ENCODE measurements at places on chromosomes 1 and 21. TPM values are rescaled to one million over a fixed set of nuclear protein-coding genes. Genes with fewer than 3 reads are reported as not detected.

The KRTAP19-3 gene
- not detected for total RNA-seq

DNA sequence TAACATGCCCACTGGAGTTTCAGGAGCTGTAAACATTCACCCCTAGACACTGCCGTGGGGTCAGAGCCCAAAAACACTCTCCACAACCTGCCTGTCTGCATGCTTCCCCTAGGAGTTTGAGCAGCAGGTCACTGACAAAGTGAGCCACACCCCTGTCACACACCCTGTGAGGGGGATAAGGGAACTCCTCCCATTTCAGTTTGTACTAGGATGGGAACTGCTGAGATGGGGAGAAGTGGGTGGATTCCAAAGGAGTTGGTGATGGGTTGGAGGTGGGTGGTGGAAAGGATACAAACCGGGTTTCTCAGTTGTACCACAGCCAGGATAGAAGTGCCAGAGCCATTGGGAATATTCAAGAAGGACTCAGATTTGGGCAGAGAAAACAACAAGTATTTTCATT is 140.2 kb downstream of the MIS18A start:
- DNase-seq, result no peak
- H3K27me3 ChIP-seq, result no peaks in the 10 kb centered on the region
- no peak overlapping the region for H3K27ac ChIP-seq
- no peak overlapping the region for H3K4me3 ChIP-seq
- peaks cover 4% of the 10 kb centered on the region for H3K36me3 ChIP-seq

- H3K27me3 ChIP-seq, result no peaks in the 10 kb centered on the region
- no peak overlapping the region for H3K27ac ChIP-seq
- DNase-seq, result no peak
- peaks cover 19% of the 10 kb centered on the region for H3K4me1 ChIP-seq
- no peaks in the 10 kb centered on the region for H3K36me3 ChIP-seq
Measured at GRCh38 chr1:244160455-244161235, 109.6 kb downstream of the ZBTB18 start.

- H3K27ac ChIP-seq, result no peak overlapping the region
- no peaks in the 10 kb centered on the region for H3K27me3 ChIP-seq
- no peaks in the 10 kb centered on the region for H3K4me1 ChIP-seq
- no peak overlapping the region for H3K4me3 ChIP-seq
Measured at GRCh38 chr1:150931773-150932172, 5.6 kb downstream of the SETDB1 start.

GRCh38 chr1:85276215-85276977 is at the start of gene BCL10:
TSS of gene BCL10 (minus strand) at chr1:85276632. CDS start at chr1:85276352, 280 bp downstream.
- DNase-seq, result peak; percentile 99
- peaks cover 9% of the 10 kb centered on the region for H3K36me3 ChIP-seq
- H3K4me3 ChIP-seq, result peak within 1 kb of the TSS; percentile 86
- 0 out of 2 replicates have a peak, but pooled peaks cover 2% of the 10 kb centered on the region for H3K4me1 ChIP-seq
- H3K27me3 ChIP-seq, result no peaks in the 10 kb centered on the region
- peak within 1 kb of the TSS; percentile 22 for H3K27ac ChIP-seq

The SLC6A9 gene
- total RNA-seq, result 30.1 TPM
